ENCODE measurements at places on chromosomes 3 and 15.

GRCh38 chr3:172749230-172749965 lies 1.1 kb upstream of the ECT2 start:
- no peak for DNase-seq

- DNase-seq: no peak
Measured at GRCh38 chr3:197343656-197344408, 45.4 kb upstream of the DLG1 start.

DNA sequence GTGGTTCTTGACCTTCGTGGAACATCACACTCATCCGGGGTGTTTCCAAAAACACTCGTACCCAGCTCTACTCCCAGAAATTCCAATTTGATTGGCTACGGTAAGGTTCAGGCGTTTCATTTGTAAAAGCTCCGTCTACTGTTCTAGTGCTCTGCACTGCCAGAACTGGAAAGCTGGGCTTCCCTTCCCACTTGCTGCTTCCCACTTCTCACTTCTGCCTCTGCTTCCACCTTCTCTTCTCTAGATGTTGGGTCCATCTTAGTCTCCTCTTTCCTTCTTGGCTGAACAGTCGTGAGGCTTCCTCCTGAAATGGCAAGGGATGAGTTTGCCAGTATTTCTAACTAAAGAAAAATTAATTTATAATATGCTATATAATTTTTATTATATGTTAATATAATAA lies 29.8 kb upstream of the RHCG start:
- DNase-seq: no peak

DNA sequence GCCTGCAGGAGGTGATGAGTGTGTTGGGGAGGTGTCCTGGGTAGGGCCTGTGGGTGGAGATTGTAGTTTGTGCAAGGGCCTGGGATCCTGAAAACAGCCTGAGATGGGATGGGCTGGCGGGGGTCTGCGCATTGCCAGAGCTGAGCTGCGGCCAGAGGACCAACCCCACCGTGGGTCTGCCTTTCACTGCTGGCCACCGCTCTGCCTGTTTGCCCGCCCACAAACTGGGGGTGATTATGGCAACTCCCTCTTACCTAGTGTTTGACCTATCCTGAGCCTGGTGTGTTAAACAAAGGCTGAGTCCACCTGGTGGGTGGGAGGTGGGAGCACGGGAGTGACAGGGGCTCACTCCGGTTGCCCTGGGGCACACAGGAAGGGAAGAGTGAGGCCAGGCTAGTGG lies 9.8 kb downstream of the ABTB1 start:
- no peak for DNase-seq

DNA sequence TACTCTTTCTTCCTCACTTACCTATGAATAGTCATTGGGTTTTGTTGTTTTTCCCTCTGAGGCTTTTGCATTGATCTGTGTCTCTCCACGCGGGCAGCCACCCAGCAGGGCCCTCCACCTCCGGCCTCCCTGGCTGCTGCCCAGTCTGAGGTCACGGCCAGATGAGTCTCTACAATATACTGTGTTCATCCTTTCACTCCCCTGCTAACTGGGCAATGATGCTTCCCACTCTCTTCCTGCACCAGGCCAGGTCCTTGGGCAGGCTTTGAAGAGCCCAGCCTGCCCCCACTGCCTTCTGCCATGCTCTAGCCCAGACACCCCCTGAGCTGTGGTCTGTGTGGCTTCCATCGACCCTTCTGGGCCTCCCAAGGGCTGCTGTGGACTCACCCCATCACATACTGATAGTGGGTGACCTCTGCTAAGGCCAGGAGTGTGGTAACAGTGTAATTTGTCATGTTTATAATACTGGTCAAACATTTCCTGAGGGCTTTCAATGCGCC lies 18.0 kb downstream of the PDIA5 start:
- DNase-seq: no peak

DNA sequence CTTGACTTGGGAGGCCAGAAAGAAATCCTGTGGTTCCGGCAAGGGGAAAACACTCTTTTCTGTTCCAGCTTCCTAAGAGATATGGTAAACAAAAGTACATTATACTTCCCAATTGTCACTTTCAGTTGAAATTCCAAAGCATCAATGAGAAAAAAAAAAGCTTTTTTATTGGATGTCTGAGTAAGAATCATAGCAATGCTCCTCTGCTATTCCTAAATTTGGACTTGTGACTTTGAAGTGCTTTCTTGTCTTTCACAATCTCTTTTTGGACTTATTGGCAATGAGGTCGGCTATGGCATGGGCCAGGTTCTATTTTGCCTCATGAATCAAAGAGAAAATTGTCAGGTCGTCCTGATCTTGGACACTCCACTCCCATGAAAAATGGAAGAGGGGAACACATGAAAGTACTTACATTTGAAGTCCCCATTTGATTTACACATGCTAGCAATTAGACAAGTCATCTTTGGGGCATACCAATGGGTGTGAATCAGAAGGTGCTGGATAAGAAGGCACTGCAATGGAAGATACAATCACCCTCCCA lies 170.5 kb downstream of the GREM1 start:
- no peak for DNase-seq

DNA sequence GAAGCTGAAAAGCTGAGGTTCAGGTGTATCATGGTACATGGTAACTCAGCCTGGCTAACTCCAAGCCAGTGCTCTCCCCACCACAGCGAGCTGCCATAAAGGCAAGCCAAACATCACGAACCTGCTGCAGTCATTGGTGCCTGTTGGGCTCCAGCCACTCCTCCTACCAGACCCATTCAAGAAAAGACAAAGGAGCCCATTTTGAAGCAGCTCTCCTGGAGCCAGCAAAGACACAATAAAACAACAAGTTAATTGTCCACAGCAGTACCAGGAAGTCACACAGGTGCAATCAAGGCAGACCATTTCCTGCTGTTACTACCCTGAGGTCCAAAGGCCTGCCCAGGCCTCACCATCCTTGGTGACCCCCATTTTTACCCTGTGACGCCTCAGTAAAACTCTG lies 77.6 kb downstream of the DAPK2 start:
- DNase-seq: no peak
